Stimulated activated CD8-positive, alpha-beta memory T cell treated with anti-CD3 and anti-CD28 coated beads, Interleukin-7, amount 100 ng/mL, for 24 hours (primary cell): ENCODE measurements at places on chromosomes 12 and 14.

DNA sequence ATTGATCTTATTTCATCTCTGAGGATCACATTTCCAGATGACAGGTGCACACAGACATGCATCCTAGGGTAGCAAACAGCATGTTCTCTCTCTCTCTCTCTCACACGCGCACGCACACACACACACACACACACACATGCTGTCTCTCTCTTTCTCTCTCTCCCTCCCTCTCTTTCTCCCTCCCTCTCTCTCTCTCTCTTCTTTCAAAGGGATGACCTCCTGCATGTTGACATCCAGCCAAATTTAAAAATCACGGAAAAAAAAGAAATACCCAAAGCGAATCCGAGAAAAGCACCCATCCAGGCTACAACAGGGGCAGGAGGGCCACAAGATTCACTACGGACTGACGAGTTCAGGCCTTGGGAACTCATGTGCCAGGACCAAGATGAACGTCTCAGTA lies 2.3 kb downstream of the KSR2 start:
- DNase-seq: no peak

DNA sequence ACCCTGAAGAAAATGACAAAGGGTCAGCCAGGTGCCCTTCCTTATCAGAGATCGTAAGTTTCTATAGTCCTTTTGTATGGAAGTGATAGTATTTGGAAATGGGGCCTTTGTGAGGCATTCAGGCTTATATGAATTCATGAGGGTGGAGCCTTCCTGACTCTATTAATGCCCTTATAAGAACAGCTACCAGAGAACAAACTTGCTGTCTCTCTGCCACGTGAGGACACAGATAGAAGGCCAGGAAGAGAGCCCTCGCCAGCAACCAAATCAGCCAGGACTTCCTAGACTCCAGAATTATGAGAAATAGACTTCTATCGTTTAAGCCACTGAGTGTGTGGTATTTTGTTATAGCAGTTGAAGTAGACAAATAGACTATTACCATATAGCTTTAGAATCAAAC lies 36.7 kb downstream of the TRMT5 start:
- DNase-seq: no peak

- no peak for DNase-seq
These were observed 64.1 kb downstream of the LRP6 start for GRCh38 chr12:12202747-12203146.

GRCh38 chr14:67581643-67582042 lies 18.4 kb downstream of the PIGH start:
- no peak for DNase-seq

- no peak for DNase-seq
These were observed 75.9 kb downstream of the CCDC92 start for GRCh38 chr12:123896767-123897166.

DNA sequence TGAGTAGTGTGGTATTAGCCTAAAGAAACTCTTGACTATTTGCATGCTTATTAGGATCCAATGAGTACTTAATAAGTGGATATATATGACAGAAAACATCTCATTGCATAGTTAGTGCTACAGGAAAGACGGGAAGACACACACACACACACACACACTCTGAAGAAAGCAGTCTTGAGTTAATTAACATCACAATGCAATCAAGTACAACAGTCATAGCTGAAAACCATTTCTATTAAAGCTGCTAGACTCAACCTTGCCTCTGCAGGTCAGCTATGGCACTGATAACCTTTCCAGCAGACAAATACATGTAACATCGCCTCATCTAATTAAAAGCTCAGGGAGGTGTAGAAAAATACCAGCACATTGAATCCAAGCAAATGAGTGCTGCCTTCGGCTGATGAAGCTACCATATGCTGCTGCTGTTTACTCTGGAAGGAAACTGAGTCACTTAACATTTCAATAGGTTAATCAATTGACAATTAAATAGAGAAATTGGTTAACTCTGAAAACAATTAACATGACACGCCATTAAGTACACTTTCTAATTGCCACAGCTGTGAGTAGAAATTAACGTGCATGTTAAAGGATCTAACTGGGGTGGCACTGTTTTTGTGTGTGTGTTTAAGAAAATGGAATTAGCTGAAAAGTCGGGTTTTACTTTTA lies 93.2 kb upstream of the OTX2 start:
- DNase-seq: no peak

- DNase-seq: no peak
These were observed 115.8 kb downstream of the ETNK1 start for GRCh38 chr12:22740656-22741355.

DNA sequence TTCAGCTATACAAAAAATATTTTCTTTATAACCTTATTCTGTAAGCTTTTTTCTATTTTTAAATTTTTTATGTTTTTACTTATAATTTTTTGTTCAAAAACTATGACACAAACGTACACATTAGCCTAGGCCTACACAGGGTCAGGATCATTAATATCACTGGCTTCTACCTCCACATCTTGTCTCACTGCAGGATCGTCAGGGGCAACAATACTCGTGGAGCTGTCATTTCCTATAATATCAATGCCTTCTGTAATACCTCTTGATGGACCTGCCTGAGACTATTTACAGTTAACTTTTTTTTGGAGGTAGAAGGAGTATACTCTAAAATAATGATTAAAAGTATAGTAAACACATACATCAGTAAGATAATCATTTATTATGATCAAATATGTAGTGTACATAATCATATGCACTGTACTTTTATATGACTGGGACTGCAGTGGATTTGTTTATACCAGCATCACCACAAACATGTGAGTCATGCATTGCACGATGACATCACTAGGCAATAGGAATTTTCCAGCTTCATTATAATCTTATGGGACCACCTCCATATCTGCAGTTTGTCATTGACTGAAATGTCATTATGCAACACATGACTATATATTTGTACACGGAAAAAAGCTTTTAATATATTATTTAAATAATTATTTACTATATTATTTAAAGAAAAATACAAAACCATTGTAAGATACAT lies 18.5 kb upstream of the PMCH start:
- DNase-seq: no peak

DNA sequence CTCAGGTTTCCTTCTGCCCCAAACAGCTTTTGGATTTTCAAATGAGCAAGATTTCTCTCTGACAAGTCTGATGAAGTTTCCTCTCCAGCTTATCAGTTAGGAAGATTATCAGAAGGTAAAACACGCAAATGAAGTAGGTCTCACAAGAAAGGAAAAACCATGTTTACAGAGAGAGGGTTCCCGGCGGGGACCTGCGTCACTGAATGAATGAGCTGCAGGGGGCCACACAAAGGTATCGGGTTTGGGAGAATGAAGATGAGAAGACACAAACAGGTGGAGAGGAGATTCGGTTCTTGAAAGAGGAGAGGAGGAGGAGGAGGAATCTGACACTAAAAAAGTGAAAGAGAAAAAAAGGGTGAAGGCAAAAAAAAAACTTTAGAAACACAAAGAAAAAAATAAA lies 208.6 kb downstream of the CALM1 start:
- no peak for DNase-seq

GRCh38 chr12:79380402-79380801 lies 310.4 kb downstream of the PAWR start:
- no peak for DNase-seq

- no peak for DNase-seq
These were observed 7.4 kb upstream of the TUBA1B start for GRCh38 chr12:49138587-49138986.

DNA sequence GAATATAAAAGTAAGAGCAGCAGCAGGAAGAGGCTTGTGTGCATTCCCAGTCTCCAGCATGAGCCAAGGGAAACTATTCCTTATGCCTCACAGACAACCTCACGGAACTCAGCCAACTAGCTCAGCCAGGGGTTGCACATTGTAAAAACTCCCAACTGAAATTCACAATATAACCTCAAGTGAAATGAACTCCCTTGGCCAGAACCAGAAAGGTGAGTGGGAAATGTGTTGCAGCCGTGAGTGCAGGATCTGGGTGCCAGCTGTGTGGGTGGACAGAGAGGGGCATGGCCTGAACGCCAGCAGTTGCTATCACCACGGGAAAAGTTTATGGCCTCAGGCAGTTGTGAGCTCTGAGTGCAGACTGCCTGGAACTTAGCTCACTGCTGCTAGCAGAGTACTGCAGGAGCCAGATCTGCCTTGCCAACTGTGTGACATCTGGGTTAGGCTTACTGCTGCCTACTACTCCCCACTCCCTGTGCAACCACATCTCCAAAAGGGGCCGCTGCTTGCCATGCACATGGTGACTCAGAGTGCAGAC lies 2.3 kb upstream of the CLEC1A start:
- DNase-seq: no peak
